ENCODE measurements at places on chromosomes 12 and 14.
A peak's percentile ranks its signal among the peaks of the same experiment; 100 is the strongest.

DNA sequence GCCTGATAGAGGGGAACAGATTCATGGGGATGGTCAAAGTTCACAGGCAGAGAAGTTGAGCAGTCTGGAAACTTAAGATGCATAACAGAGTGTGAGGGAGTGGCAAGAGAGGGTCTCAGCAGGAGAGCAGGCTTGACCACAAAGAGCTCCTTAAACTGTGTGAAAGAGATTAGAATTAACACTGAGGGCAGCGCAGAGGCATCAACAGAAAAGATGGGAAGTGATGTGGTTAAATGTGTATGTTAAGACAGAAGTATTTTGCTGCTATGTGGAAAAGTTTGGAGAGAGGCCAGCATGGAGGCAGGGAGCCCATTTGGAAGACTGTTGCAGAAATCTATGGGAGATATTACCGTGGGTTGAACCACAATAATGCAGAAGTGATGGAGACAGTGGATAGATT lies 122.7 kb upstream of the LMNTD1 start:
- no peak for DNase-seq

GRCh38 chr14:79840103-79840502 lies 371.2 kb downstream of the DIO2 start:
- no peak for DNase-seq

- no peak for DNase-seq
These were observed 52.1 kb downstream of the NCOR2 start for GRCh38 chr12:124514996-124515932.

DNA sequence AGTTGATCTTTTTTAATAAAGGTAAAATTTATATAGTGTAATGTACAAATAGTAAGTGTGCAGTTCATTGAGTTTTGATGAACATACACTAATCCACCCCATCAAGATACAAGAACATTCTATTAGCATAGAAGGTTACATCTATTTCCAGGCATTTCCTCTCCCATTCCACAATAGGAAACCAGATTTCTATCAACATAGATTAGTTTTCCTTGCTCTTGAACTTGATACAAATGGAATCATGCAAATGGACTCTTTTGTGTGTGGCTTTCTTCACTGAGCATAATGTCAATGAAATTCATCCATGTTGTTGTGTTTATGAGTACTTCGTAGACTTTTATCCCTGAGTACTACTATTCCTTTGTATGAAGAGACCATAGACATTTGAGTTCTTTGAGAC lies 10.8 kb downstream of the STYX start:
- DNase-seq: no peak

DNA sequence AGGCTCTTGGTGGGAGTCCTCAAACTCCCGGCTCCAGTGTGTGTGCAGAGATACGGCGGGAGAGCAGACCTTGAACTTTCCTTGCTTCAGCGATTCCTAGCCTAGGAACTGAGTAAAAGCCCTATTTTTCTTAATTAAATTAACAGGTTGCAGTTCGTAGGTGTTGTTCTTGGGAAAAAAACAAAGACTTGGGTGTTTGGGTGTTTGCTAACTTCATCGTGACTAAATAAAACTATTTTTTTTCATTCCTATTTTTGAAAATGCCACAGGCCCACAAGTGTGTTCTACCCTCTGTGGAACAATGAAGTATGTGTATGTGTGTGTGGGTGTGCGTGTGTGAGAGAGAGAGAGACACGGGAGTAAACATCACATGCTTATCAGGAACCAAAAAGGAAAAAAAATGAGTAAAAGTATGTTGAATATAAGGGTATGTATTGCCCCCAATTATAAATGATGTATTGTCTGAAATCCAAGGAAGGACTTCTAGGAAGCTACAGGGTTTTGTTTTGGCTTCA lies 651 bp downstream of the TMEM117 start:
- no peak for DNase-seq

GRCh38 chr12:29552324-29552927 lies 54.9 kb upstream of the OVCH1 start:
- DNase-seq: peak; percentile 13

DNA sequence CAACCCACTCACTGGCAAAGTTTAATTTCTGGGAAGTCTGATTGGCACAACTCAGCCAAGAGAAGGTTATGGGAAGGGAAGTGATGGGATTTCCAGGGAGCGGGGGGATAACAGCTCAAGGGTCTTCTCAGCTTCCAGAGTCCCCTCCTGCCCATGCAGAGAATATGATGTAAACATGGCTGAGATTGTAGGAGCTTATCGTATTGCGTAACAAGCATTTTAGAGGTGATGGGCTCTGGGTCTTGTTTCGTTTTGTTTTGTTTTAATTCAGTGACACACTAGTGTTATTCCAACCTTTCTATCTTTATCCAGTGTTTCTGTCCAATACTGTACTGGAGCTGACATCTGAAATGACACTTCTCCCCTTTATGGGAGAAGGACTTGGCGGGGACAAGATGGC lies 762.1 kb upstream of the TMEM132C start:
- DNase-seq: no peak

DNA sequence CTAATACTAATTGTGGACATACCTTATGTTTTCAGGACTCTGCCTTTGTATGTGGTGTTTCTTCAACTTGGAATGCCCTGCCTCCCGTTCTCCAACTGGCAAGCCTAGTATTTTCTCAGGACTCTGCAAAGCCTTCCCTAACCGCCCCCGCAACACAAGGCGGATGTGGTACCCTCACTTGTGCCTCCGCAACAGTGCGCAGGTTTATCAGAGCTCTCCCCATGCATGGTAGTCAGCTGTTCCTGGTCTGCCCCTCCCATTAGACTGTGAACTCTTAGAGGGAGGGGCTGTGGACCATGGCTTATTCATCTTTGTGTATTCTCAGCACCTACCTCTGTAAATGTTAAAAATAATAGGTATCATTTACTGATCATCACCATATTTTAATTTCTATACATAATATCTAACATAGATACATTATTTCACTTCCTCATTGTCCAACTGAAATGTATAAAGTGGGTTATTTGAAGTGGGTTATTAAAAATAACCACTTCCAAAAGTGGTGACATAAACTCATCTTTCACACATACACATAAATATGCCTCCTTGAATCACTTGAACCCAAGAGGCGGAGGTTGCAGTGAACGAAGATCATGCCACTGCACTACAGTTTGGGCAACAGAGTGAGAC lies 9.0 kb downstream of the LPAR5 start:
- no peak for DNase-seq

DNA sequence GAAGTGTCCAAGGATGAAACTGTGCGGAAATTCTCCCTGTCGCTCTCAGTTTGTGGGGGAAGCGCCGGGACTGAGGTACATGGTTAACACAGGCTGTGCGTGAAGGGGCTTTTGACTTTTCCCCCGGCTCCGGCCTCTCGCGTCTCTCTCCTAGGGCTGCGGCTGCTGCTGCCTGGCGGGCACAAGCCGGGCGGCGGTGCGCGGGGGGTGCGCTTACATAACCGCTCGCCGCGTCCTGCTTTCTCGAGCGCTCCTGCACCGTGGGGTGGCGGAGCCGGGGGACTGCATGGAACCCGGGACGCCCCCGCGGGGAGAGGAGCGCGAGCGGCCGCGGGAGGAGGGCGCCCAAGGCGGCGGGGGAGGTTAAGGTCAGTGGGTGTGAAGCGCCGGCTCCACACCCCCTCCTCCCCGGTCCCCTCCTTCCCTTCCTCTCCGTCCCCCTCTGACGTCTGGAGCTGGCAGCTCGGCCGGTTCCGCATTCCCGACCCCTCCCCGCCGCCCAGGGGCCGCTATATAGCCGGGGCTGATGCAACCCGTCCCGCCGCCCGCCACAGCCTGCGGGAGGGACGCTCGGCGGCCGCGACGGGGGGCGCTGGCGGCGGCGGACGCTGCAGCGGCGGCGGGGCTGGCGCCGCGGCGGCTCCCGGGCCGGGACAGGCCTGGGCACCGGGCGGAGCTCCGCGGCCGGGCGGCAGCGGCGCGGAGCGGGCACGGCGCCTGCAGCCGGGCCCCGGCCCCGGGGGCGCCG lies at the start of gene JDP2:
TSS of gene JDP2 (plus strand) at position 541 of the 748 bp plus-strand sequence. CDS start 9,899 bp downstream, outside the sequence.
- peak; percentile 79 for DNase-seq

DNA sequence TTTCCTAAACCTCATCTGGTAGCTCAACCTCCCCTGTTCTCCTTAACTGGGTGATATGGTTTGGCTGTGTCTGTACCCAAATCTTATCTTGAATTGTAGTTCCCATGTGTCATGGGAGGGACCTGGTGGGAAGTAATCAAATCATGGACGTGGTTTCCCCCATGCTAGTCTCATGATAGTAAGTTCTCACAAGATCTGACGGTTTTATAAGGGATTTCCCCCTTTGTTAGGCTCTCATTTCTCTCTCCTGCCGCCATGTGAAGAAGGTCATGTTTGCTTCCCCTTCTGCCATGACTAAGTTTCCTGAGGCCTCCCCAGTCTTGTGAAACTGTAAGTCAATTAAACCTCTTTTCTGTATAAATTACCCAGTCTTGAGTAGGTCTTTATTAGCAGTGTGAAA lies 19.5 kb downstream of the COX16 start:
- DNase-seq: no peak

DNA sequence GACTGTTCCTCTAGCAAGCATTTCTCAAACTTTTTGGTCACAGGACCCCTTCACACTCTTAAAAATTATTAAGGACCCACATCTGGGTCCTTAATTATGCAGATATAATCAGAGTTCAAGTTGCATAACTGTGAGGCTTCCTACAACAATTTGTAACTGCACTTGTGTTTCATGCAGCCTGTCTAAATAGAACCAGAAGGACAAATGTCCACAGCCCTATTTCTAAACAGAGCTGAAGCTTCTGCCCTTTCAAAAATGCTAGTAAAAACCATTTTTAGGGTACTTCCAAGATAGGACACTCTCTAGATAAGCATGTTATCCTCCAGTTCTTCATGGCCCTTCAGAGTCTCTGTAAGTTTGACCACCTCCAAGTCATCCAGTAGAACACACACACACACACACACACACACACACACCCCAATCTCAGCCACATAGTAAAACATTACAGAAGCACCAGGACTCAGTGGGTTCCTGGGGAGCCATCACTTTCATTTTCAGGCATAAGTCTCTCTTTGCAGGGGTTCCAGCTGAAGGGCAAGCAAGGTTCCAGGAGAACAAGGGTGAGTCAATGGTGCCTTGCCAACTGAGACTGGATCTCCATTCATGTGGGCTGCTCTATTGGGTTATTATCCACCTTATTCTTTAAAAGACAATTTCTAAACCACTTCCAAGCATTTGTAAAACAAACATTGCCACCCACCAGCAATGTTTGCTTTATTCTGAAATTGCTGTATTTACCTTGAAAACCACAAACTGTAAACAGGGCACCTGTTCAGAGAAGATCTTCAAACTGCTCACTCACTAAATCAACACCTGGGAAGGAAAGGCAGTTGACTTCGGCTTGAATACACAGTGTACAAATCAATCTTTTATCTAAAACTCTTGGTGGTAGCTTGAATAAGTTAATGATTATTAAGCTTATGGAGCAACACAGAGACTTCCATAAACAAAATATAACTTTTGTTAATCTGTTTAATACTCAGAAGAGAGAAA lies 64.1 kb downstream of the ITPR2 start:
- no peak for DNase-seq

- DNase-seq: no peak
These were observed 71.2 kb downstream of the RIN3 start for GRCh38 chr14:92584816-92585215.

DNA sequence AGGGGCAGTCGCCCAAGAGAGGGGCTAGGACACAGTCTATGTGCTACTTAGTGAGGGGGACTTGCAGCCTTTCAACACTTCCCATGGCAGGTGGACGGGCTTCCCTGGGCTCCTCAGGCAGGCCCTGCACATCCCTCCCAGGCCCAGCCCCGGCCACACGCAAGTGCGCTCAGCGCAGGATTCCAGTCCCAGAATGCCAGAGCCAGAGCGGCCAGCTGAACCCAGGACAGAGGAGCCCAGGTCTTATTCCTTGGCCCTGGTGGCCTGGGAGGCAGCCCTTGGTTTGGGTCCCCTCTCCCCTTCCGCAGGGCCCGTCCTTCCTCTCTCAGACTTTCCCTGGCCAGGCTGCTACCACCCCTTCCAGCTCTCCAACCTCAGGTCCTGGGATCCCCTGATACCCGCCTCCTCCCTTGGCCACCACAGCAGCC lies 12.0 kb downstream of the DLK1 start:
- DNase-seq: no peak
